ENCODE measurements at places on chromosomes 1 and 21.

- DNase-seq = no peak
Measured at GRCh38 chr1:116325922-116326321, 47.1 kb upstream of the ATP1A1 start.

DNA sequence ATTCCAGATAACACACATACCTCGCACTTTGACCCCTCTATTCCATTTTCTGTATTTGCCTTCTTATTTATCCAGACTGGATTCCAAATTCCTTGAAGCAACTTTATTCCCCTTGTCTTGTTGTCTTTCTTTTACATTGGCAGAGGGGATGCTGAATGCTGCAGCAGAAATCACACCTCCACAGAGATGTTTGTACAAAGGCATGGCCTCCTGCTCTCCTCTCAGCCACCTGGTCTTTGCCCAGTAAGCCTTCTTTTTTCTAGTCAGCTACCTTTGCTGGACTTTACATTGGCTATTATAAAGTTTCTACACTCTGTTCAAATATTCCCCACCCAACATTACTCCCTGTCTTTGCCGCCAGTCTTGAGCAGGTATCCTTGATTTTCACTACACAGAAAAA is 75.1 kb downstream of the LAMC1 start:
- DNase-seq = no peak

DNA sequence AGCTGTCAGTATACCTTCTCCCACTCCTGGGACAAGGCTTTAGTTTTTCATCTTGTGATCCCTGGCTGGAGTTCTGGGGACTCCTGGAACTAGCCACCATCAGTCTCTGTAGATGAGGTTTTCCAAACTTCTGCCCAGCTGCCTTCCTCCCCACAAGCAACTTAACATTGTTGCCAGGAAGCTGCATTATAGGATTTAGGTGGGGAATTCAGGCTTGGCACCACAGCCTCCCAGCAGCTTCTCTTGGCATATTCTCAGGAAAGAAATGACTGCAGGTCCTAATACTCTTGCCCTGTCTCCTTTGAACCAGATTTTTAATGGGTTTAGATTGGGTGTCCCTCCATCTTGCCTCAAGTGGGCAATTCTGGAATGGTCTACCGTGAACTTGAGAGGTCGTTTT is 18.6 kb upstream of the KCNQ4 start:
- no peak for DNase-seq

- DNase-seq = no peak
Measured at GRCh38 chr1:111633736-111634247, 14.2 kb downstream of the RAP1A start.

DNA sequence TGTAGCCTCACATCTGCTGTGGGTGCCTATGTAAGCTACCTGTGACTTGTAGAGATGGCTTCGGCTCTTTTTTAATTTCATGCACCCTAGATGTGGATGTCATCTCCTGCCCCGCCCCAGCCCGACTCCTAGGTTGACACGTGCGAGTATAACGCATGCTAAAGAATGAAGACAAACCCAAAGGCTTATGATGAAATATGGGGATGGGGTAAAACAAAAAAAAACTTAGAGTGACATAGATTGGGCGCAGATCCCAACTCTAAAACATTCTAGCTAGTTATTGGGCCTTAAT is 613 bp upstream of the ERO1B start:
- no peak for DNase-seq

DNA sequence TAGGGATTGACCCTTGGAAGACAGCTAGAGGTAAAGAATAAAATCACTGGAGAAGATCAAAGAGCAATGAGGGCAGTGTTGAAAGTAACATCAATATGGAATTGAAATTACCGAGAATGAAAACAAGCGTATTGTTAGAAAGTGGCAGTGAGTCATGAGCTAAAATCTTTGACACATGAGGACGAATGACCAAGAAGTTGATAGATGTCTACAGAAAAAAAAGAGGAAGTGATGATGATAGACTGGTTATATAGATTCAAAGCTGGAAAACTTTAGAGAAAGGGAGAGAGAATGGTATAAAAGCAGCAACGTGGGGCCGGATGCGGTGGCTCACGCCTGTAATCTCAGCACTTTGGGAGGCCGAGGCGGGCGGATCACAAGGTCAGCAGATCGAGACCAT is 12.5 kb upstream of the DNM3 start:
- no peak for DNase-seq

- no peak for DNase-seq
Measured at GRCh38 chr1:55645270-55645669, 430.1 kb upstream of the USP24 start.

GRCh38 chr1:163201906-163202305 is 810 bp downstream of the RGS5 start:
- no peak for DNase-seq

DNA sequence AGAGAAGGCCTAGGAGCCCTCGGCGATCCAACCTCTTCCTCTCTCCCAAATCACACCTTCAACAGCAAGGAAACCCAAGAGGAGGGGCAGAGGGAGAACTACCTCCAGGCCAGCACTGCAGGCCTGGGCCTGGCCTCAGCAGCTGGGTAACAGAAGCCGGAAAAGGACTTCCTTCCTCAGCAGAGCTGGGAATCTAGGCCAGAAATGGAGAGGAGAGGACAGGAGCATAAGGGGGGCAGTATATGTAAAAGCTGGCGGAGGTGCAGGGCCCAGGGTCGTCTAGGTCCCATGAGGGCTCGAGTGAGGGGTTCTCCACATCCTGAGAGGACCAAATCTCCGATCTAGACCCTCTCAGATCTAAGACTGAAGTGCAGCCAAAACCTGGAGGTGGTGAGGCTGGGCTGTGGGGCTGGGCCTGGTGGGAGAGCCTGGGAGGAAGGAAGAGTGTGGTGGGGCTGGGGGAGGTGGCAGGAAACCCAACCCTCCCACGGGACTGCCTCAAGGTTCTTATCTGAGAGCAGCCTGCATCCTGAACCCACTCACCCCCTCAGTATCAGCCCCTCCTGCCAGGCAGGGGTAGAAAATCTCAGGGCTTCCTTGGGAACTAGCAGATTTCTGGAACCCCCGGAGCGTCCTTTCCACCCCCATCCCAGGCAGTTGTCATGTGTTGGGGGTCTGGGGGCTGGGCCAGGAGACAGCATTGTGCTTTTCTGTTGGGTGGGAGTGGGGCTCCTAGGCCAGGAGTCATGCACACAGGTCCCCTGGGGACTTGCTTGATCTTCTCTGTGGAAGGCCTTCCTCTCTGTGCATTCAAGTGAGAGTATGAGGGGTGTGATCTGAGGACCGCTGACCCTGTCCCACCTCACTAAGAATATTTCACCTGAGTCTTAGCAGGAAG is 33.0 kb downstream of the PIK3C2B start:
- no peak for DNase-seq

DNA sequence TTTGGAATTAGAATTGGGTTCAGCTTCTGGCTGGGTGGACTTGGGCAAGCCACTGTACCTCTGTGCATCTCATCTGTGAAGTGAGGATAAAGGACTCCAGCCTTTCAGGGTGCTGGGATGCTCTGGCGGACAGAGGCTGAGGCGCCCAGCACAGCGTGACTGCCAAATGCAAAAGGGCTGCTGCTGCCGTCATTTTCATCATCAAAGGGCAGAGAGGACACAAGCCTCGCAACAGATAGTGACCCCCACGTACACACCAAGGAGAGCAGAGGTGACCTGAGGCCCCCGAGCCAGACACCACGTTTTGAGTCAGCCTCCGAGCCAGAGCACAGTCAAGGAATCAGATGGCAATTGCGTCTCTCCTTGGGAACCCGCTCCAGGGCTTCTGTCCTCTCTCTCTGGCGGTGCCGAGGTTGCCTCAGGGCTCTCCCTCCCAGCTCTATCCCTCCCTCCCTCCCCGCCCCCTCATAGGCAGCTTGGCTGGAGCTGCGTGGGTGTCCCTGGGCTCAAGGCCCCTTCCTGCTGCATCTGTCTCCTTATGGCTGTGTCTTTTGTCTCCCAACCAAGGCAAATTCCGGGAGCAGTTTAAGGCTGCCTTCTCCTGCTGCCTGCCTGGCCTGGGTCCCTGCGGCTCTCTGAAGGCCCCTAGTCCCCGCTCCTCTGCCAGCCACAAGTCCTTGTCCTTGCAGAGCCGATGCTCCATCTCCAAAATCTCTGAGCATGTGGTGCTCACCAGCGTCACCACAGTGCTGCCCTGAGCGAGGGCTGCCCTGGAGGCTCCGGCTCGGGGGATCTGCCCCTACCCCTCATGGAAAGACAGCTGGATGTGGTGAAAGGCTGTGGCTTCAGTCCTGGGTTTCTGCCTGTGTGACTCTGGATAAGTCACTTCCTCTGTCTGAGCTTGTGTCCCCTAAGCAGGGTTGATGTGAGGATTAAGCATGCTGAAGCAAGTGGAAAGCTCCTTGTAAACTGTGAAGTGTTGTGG is 9.0 kb downstream of the HCRTR1 start:
- DNase-seq = peak; percentile 43

- peak; percentile 97 for DNase-seq
Measured at GRCh38 chr1:59061876-59062275, 235.0 kb upstream of the FGGY start.

DNA sequence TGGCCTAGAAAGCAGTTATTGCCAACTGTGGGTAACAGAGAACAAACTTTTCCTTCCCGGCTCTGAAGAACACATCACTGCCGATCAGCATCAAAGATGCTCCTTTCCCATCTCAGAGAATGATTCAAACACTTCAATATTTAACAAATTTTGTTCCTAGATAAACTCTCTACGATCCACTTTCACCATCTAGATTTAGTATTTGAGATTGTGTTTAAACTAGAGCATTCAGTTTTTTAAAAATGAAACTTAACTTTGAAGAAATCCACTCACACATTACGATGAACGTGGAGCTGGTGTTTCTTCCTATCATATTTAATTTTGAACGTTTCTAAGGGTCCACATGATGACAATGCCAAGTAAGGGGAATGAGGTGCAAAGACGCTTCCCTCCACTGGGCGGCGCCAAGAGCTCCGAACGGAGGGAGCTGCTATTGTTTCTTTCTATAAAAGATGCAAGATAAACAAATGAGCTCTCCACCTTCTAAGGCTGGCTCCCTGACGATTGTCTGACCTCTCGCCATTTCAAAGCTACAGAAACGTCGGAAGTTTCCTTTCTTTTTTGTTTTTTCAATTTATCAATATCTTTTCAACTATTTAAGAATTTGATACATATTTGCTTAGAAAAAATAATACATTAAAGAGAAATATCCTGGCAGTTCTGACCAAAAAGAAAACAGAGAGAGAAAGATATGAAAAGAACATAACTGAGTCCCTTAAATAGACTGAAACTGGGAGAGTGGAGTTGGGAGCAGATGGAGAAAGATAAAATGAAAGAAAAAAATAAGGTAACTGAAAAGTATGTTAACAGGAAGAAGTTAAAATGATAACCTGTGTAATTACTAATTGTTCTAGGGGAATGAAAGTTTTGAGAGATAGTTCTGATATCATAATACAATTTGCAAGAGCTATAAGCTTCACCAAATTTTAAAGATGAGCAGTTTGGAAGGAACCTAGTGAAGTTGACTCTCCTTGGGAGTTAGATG is 4.4 kb upstream of the BARHL2 start:
- peak; percentile 60 for DNase-seq

- peak; percentile 35 for DNase-seq
Measured at GRCh38 chr1:45721207-45721606, 29.2 kb downstream of the IPP start.

Measured in fibroblast of lung (primary cell).